ENCODE measurements at places on chromosomes 3 and 15. TPM values are rescaled to one million over a fixed set of nuclear protein-coding genes. Genes with fewer than 3 reads are reported as not detected.

DNA sequence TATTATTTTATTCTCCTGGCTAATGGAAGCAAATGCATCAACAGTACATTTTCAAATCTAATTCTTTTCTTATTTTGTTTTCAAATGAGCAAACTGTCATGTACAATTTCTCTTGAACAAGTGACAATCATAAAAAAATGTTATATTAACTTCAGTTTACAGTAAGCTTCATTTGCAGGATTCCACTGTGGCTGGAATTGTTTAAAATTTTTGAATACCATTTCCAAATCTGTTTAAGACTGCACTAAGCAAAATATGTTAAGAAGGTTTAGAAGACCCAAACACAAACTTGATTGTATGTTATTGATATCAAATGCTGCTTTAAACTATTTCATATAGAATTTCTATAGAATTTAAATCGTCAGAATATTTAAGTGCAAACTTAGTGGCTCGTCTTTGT lies 92.8 kb downstream of the ZNF280D start:
- no peak for DNase-seq

DNA sequence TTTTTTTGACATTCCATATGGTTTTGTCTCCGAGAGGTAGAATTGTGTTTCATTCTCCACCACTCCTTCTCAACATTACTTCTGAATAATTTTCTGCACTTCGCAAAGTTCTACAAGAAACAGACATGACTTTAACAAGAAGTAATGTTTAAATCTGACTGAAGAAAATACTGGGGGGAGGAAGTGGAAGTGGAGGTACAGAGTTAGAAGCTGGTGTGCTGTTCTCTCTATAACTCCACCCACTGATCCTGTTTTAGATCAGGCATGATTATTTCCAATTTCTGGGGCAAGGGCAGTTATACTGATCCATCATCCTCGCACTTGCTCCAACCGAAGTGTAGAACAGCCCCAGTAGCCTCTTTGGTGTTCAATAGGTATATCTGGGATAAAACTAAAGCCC lies 9.2 kb upstream of the MCCC1 start:
- DNase-seq: no peak

DNA sequence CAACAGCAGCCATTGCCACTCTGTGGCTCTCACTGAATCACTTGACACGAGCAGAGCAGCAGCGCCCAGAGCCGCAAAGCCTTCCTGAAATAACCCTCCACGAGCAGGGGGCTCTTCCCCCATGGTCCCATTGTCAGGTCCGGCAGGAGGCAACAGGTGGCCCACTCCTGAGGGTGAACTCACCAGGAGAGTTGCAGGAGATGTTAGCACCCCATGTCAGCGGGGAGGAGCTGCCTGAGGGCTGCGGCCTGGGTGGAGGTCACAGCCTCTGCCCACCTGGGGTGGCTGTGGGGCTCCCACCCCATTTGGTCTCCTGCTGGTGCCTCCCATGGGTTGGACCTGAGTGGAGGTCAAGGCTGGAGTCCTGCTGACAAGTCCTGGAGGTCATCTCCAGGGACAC lies 12.3 kb upstream of the C3orf22 start:
- DNase-seq: no peak

GRCh38 chr3:146026547-146026946 lies 134.4 kb downstream of the PLOD2 start:
- no peak for DNase-seq

- DNase-seq: no peak
Observed at GRCh38 chr3:69817988-69818387, 78.7 kb downstream of the MITF start.

DNA sequence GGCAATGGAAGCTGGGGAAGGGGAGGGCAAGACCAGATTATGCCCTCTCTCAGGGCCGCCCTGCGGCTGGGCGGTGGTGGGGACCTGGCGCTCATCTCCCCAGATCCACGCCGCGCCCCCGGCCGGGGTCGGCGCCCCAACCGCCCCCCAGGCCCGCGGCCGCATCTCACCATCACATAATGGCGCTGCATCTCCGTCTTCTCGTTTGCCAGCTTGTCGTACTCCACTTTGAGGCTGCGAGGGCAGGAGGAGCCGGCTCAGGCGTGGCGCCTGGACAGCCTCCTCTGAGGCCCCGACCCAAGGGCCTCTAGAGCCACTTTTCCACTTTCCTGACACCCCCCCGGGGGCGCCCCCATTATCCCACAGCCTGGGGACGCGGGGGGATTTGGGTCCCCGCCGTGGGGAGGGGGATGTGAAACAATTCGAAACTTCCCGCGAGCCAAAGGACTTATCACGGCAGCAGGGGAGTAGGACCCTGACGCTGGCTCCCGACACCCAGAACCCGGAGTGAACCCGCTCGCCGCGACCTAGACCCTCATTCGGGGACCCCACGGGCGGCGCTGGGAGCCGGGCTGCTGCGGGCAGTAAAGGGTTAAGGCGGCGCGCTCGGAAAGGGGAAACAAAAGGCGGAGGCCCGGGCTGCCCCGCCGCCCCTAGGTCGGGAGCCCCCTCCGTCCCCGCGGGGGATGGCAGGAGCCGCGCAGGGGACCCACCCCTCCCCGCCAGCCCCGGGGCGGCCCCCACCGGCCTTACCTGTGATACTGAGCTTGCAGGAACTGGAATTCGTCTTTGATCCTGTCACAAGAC lies 2.1 kb downstream of the TLE3 start:
- DNase-seq: peak; percentile 79

DNA sequence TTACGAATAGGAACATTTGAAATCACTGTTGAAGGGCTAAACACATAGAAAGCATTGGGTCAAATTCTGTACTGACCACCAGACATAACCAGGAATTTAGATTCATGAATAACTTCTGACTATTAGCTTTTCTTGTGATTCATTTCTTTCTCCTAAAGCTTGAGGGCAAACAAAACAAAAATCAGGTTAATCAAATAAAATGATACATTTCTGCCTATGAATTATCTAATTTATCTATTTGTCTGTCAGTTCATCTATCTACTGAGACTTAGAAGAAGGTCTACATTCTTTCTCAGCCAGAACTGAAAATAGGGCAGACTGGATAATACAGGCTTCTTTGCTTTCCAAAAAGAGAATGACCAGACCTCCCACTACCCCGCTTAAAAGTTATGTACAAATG lies 65.9 kb upstream of the ST3GAL6 start:
- no peak for DNase-seq

DNA sequence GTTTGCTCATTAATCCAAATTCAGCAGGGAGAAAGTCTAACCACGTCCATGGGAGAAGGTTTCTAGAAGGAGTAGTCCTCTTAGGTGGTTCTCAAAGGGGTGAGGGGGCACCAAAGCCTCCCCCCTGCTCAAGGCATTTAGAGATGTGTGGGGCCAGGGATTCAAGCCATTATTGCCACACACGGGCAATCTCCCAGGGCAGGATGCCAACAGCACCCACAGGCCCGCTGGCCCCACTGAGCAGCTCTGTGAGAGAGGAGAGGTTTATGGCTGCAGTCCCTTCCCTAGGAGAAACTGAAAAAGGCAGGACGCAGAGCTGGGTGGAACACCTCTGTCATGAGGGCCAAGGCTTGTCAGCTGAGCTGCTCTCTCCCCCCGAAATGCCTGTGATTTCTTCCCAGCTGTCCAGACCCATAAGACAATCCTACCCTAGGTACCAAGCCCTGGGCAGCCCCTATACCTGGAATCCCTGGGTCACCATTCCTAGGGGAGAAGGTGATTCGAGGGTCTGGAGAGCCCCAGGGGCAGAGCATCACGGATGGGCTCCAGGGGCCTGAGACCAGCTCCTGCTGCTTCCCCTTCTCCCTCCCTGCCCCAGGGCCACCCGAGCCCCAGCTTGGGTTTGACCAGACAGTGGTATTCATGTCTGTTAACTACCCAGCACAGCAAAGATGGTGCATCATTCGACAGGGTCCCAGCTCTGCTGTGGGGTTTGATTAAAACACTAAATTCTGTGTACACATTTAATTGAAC lies 39.0 kb downstream of the WHAMM start:
- no peak for DNase-seq

- DNase-seq: no peak
Observed at GRCh38 chr15:45790325-45790943, 155.6 kb downstream of the SQOR start.

GRCh38 chr3:56795097-56795828 lies 6.5 kb downstream of the ARHGEF3 start:
- no peak for DNase-seq

DNA sequence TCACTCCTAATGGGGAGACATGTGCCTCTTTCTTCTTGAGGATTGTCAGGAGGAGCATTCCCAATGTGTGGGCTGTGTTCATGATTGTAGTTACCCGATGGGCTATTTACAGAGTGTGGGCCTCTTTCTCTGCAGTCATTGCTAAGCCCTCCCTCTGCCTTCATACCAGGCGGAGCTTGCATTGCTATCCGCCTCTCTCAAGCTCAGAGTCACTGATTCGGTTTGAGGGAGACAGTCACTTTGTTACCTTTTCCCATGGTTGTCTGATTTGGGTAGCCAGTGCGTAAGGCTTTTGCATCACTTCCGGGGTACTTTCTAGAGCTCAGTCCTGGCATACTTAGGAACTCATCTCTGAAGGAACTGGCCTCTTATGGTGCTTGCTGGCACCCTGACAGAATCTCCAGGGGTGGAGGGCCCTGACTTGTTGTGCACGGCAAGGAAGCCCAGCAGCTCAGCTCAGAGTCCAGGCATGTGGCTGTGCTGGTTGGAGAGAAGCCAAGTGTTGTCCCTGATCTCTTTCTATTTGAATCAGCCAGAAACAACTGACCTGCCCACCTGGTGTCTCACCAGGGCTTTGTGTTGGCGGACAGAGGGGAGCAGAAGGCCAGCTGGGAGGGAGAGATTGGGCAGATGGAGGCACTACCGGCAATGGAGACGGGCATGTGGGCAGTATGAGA lies 79.8 kb downstream of the EPHB1 start:
- no peak for DNase-seq

DNA sequence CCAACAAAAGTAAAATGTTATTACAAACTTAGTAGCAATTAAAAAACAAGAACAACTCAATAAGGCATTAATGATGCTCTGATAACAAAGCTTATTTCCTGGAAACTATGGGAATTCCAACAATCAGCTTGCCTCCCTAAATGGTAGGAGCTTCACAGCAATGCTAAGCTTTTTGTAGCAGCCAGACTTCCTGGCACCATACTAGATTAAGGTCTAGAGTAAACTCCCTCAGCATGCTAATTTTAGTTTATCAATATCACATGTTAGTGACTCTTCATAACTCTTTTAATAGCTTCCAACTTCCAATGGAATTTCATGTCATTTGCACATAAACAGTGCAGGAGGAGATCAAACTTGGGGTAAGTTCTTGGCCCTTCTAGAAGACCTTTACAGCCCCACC lies 782.0 kb downstream of the MCTP2 start:
- DNase-seq: no peak

DNA sequence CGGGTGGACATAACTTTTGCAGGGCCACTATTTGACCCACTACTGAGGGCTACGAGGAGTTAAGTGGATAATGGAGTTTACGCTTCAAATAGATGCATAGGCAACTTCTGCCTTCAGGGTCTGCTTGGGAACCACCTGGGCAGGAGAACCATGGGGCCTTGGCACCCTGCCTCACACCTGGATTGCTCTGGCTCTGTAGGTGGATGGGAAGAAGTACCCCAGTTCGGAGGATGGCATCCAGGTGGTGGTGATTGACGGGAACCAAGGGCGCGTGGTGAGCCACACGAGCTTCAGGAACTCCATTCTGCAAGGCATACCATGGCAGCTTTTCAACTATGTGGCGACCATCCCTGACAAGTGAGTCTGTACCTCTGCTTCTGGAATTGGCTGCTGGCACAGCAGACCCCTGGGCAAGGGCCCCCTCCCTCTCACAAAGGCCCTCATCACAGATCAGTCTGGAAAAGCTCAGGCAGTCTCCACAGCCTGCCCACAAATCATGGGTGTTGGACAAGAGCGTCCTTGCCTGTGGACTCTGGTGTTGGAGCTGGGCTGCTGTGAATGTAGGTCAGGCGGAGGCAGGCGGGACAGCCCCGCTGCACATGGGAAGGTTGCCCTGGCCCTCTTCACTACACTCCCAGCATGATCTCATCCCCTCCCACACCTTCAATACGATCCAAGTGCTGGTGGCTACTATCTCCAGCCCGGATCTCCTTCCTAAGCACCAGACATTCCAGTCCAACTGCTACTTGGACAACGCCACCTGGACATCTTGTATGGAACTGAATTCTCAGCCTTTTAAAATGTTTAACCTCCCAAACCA lies 46.7 kb downstream of the MESD start:
- DNase-seq: peak; percentile 61

DNA sequence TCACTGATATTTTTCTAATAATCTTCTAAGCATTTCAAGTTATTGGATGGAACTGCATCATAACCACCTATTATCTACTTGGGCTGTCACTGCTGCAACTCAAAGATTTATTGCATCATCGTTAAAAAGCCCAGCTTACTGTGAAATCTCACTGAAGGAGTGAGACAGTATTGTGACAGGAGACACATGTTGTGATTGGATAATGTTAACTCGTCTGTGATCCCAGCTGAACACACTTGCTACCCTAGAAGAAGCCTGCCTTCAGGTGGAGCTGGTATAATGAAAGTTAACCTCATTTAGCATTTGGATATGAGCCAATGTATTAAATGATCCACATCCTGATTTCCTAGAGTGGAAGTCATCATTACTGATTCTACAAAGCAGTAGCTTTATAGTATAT lies 138.1 kb downstream of the MAP2K5 start:
- no peak for DNase-seq

GRCh38 chr15:52163321-52164190 lies 27.6 kb downstream of the GNB5 start:
- no peak for DNase-seq

- no peak for DNase-seq
Observed at GRCh38 chr15:55037071-55037470, 159.7 kb downstream of the RSL24D1 start.

DNA sequence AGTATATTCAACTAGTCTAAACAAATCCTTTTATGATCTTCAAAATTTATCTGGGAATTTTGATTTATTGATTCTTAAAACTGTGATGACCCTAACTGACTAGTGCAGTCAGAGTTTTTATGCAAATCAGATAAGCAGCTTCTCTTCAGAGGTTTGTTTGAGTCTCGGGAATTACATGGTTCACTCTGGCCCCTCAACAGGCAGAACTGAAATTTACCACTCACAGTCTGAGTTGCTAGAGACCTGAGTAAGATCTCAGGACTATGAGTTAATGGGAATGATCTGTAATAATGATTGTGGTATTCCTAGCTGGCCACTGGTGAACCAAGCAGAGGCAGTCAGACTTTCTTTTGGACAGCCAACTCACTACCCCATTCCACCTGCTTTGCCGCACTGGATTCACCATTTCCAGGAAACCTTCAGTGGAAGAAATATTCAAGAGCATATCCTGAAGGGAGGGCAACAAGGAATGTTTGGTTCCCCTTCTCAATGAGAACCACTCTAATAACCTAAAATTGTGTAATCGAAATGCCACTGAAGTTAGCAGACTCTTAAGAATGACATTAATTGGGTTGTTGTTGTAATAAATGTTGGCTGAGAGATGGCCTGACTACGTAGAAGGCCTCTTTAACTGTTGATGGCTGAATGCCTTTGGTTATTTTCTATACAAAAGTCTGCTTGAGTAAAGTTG lies 11.5 kb upstream of the DNAJC13 start:
- no peak for DNase-seq

Gene LRRC31
- total RNA-seq: not detected

Gene MINDY4B
- total RNA-seq: not detected

Gene AP3B2
- 0.16 TPM for total RNA-seq

Gene TM4SF4
- total RNA-seq: not detected

Gene RGMA
- 50.3 TPM for total RNA-seq

Gene KIF15
- total RNA-seq: 0.93 TPM

Gene RETNLB
- not detected for total RNA-seq

Gene CADM2
- 1.3 TPM for total RNA-seq

Gene LTK
- total RNA-seq: 0.19 TPM

Gene AGBL1
- not detected for total RNA-seq

Gene CCR9
- total RNA-seq: not detected

Gene CYP8B1
- total RNA-seq: not detected

Gene LNP1
- total RNA-seq: 5.1 TPM

Gene GOLGB1
- 73.5 TPM for total RNA-seq

Data from aorta (tissue), 5 donors.